Thymus (tissue), 14 donors: ENCODE measurements at places on chromosomes 6 and 20. TPM values are rescaled to one million over a fixed set of nuclear protein-coding genes. Genes with fewer than 3 reads are reported as not detected.

DNA sequence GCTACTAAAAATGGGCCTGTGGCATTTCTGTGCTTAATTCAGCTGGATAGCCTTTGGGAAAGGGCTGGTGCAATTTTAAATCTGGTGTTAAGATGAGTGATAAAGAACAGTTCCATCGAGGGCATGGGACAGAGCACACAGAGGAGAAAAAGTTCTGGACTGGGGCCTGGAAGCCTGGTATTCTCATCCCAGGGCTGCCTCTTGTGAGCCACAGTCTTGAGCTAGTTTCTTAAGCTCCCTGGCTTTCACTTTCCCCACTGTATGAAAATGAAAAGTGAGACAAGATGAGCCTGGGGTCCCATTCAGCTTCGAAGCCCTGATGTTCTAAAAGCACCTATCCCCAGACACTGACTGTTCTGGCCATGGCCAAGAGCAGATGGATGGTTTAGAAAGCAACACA, 14.3 kb upstream of the LAMA4 start:
- DNase-seq: no peak
- no peaks in the 10 kb centered on the region for H3K27me3 ChIP-seq
- H3K36me3 ChIP-seq: no peaks in the 10 kb centered on the region
- no peak overlapping the region for H3K27ac ChIP-seq
- H3K4me1 ChIP-seq: peaks cover 14% of the 10 kb centered on the region

DNA sequence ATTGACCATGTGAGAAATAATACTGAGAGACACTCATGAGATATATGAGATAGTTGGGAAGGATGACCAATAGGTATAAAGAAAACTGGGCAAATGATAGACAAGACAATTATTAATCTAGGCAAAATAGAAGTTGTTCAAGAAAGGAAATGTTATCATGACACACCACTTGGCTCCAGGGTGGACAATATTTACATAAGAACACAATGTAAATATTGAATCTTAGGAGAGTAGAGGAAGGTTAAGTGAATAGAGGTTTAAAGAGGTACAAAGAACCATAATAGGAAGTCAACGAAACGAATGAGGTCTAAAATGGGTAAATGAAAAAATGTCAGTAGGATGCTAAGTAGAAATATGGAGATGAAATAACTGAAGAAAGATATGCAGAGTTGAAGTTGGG, 126.5 kb downstream of the MBOAT1 start:
- no peak overlapping the region for H3K27ac ChIP-seq
- no peak overlapping the region for H3K4me3 ChIP-seq
- no peak for DNase-seq
- no peaks in the 10 kb centered on the region for H3K4me1 ChIP-seq

DNA sequence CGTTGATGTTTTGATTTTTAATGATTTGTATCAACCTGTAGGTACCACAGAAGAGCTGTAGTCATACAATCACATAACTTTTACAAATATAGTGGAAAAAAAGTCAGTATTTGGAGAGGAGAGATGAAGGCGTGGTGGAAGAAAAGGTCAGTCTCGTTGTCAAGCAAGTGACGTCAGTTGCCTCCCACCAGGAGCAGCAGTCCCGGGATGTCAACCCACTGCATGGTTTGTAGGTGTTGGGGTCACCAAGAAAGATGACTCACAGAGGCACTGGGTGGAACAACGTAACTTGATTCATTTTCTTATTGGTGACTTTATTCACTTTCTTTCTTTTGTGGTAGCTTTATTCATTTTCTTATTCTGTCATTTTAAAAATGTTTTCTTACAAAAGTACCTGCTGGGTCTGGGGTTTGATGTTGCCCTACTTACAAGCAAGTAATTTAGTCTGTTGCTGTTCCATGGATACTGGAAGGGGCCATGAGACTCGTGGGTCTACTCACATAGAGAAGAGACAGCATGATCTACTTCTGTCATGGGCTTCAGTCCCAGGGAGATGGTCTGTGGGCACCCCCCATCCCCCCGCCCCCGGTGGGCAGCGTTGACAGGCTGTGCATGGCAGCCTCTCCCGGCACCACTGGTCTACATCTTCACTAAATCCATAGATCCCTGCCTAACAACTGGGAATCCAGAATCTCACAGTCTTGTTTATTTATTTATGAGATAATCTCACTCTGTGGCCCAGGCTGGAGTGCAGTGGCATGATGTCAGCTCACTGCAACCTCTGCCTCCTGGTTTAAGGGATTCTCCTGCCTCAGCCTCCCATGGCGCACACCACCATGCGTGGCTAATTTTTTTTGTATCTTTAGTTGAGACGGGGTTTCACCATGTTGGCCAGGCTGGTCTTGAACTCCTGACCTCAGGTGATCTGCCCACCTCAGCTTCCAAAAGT, 36.4 kb upstream of the SYNJ2 start:
- no peak overlapping the region for H3K27ac ChIP-seq
- H3K4me1 ChIP-seq: peaks cover 4% of the 10 kb centered on the region
- H3K4me3 ChIP-seq: no peak overlapping the region
- no peak for DNase-seq

OPN5 gene
- polyA plus RNA-seq: not detected

DNA sequence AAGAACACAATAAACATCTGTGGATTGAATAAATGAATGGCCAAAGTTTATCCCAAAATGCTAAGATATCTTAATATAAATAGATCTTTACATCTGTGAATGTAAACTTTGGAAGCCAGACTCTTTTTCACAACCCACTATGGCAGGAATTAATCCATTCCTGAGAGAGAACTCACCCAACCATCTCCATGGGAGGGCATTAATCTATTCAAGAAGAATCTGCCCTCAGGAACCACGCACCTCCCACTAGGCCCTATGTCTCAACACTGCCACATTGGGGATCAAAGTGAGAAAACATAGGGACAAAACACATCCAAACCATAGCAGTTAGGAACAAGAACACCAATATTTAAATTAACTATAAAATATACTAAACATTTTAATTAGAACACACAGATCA, 3.4 kb downstream of the UBE3D start:
- no peaks in the 10 kb centered on the region for H3K36me3 ChIP-seq
- no peaks in the 10 kb centered on the region for H3K4me1 ChIP-seq
- no peaks in the 10 kb centered on the region for H3K27me3 ChIP-seq
- no peak overlapping the region for H3K27ac ChIP-seq
- DNase-seq: no peak
- H3K4me3 ChIP-seq: no peak overlapping the region

SMLR1 gene
- polyA plus RNA-seq: 0.02 TPM

- H3K4me1 ChIP-seq: no peaks in the 10 kb centered on the region
- H3K4me3 ChIP-seq: no peak overlapping the region
- H3K36me3 ChIP-seq: peaks cover 28% of the 10 kb centered on the region
- no peaks in the 10 kb centered on the region for H3K27me3 ChIP-seq
- H3K27ac ChIP-seq: no peak overlapping the region
These were observed 34.6 kb downstream of the TAF8 start for GRCh38 chr6:42084889-42085288.

DNA sequence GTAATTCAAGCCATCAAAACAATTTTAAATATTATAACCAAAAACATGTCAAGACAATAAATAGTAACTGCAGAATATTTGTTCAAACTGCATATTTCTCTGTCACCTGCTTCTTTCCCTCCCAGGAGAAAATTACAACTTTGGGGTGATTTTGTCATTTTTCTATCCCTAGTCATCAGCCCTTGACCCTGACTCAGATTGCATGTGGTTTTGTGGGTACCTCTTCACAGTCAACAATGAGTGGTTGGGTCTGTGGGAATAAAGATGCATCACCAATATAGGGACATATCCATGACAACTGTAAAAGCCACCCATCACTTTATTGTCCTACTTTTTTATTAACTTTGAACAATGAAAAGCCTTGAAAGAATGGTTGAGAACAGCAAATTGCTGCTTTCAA, 7.3 kb downstream of the COL10A1 start:
- H3K27me3 ChIP-seq: no peaks in the 10 kb centered on the region
- no peak overlapping the region for H3K27ac ChIP-seq
- no peak for DNase-seq
- no peak overlapping the region for H3K4me3 ChIP-seq

- DNase-seq: no peak
- no peaks in the 10 kb centered on the region for H3K27me3 ChIP-seq
- no peak overlapping the region for H3K27ac ChIP-seq
- no peak overlapping the region for H3K4me3 ChIP-seq
- no peaks in the 10 kb centered on the region for H3K4me1 ChIP-seq
These were observed 9.4 kb downstream of the DCBLD1 start for GRCh38 chr6:117491916-117492315.

LY6G6D gene
- polyA plus RNA-seq: not detected

DNA sequence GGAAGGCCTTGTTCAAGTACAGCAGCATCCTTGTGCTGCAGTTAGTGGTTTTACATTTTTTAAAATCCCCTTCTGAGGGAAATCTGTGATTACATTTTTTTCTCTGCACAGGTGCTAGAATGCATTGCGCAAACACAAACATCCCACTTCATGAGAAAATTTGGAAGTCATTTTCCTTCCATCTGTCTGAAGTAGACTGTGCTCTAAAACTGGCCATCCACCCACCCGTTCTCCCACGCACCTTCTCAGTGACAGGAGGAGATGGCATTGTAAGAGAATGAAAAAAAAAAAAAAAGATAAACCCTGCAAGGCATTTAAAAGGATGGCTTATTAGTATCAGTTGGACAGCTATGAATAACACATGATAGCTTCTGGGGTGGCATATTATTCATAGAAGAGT, 65.0 kb downstream of the SOBP start:
- no peaks in the 10 kb centered on the region for H3K4me1 ChIP-seq
- no peaks in the 10 kb centered on the region for H3K36me3 ChIP-seq
- DNase-seq: no peak
- H3K27ac ChIP-seq: no peak overlapping the region
- no peaks in the 10 kb centered on the region for H3K27me3 ChIP-seq

DNA sequence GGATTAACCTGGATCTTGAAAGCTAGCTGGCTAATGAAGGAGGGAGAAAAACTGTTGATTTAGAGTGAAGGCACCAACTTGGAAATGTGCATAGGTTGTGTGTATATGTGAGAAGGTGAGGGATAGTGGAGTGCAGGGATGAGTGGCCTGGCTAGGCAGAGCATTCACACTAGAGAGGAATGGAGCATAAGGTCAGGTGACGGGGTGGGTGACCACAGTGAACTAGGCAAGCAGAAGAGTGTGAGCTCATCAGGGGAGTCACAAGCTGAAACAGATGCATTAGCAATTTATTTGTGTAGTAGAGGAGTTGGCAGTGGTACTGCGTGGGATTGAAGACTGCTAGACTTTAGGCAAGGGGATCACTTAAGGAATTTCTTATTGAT, 10.5 kb downstream of the ANKRD66 start:
- no peak overlapping the region for H3K4me3 ChIP-seq
- DNase-seq: no peak

FHL5 gene
- 15.8 TPM for polyA plus RNA-seq

SLC17A3 gene
- polyA plus RNA-seq: 0.09 TPM

ELOVL2 gene
- 0.91 TPM for polyA plus RNA-seq

DNA sequence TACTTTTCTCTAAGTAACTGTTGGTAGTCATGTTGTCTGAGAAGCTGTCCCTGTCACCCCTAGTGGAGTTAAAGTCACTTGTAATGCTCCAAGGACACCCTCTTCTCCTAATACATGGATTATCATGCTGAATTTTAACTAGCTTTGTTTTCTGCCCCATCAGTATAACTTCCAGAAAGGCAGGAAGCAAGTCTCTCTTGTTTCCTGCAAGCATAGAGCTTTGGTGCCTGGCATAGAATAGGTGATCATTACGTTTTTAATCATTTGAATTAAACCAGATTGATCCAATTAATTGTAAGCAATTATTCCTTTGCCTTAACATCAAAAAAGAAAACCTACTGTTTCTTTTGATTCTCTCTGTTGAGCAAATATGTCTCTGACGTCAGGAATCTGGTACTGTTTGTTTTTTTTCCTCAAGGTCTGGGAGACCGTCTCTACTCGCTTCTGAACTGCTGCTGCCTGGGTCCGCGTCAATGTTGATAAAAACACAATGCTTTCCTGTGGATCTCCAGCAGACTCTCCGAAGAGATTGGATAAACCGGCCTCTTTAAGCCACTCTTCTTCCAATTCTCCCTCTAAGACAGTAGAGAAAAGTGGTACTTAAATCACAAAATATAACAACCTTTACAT, 71.8 kb downstream of the ARHGAP18 start:
- H3K27ac ChIP-seq: no peak overlapping the region
- no peak overlapping the region for H3K4me3 ChIP-seq
- no peaks in the 10 kb centered on the region for H3K27me3 ChIP-seq
- H3K36me3 ChIP-seq: no peaks in the 10 kb centered on the region
- DNase-seq: no peak
